T-helper 1 cell (primary cell): ENCODE measurements at places on chromosomes 16 and 17.

DNA sequence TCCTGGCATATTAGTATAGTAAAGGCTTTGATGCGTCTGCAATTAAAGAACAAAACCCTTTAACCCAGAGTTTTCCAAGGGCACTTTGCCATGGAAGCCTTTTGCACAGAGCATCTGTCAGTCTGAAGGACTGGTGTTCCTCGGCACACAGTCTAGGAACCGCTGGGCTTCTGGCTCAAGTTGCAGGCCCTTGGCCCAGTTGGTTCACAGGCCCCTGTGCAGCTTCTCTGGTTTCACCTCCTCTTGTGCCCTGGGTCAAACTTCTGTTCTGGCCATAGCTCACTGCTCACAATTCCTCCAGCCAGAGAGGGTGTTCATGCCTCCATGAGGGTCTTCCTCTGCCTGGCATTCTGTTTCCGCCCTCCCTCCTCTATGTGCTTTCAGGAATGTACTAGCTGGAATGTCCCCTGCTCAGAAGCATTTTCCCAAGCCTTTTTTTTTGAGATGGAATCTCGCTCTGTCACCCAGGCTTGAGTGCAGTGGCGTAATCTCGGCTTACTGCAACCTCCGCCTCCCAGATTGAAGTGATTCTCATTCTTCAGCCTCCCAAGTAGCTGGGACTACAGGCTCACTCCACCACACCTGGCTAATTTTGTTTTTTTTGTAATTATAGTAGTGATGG, 34.5 kb upstream of the TEX2 start:
- DNase-seq, result no peak

DNA sequence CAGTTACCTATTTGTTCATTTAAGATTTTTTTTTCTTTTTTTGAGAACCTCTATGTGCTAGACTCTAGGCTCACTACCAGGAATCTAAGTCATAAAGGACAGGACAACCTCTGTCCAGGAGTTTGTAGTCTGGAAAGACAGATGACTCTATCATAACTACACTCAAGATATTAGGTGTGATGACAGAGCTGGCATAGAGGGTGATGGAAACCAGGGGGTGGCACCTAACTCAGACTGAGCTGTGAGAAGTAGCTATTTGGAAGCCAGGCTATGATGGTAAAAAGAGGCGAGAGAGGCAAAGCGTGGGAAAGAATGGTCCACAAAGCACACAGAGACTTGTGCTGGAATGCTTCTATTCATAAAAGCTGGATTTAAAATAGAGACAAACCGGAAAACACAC, 372.3 kb downstream of the SEC14L1 start:
- no peak for DNase-seq

DNA sequence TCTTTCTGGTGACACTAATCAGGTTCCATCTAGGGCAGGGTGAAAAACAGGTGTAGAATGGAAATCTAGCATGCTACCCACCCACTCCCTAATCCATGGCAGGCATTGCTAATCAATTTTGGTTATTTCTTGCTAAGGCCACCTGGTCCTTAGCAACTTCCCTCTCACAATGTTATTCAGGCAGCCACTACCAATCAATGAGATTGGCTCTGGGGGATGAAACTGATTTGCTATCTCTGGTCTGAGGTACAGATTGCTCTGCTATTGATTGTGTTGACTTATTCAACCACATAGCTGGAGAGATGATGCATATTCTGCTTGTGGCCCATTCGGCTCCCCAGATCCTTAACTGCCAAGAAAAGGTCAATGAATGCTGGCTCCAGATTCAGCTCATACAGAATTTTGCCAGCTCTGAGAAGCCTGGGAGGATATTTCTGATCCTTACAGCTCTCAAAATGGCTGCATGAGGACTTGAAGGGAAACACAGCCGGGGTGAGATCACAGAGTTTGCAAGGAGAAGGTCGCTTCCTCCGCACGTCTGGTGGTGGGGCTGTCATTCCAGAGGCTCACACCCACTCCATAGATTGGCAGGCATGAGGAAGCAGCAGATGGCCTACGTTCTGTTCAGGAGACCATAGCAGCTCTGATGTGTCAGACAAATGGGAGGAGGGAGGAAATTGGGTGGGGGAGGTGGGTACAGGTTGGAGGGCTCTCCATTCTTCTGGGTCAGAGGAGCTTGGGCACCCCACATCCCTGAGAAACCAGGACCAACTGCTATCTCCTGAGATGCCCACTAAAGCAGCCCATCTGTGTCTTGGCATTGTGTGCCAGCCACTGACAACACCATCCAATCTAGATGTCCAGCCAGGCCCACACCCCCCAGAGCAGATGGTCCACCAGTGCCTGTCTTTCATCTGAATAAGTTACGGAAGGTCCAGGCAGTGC, 22.3 kb downstream of the SEZ6 start:
- no peak for DNase-seq

DNA sequence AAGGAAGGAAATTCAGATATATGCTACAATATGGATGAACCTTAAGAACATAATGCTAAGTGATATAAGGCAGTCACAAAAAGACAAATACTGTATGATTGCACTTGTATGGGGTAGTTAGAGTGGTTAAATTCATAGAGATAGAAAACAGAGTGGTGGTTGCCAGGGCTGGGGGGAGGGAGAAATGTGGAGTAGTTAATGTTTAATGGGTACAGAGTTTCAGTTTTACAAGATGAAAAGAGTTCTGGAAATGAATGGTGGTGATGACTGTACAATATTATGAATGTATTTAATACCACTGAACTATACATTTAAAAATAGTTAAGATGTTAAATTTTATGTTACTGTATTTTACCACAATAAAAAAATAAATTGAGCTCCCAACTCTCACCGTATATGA, 157.9 kb downstream of the TOX3 start:
- no peak for DNase-seq

DNA sequence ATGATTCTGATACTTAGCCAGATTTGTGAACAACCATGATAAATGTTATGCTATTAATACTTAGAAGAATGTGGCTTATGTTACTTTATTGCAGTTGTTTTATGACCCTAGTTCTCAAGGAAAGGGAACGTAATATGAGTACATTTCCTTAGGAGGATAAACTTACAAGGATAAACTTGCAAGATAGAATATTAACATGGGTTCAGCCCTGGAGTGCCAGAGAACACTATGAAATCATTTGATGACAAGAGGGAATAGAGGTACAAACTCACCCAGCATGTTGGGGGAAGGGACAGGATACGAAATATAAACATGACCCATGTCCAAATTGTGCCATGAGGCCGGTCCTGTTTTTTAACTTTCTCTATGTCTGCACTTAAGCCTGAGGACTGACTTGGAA, 13.0 kb upstream of the ABCA5 start:
- DNase-seq, result no peak

- no peak for DNase-seq
Observed at GRCh38 chr16:79628988-79629387, 28.5 kb upstream of the MAF start.
